Activated T-helper 1 cell treated with Interleukin-2 at 50 U/mL for 16 hours (primary cell): ENCODE measurements at places on chromosomes 7 and 10.
A peak's percentile ranks its signal among the peaks of the same experiment; 100 is the strongest.

GRCh38 chr10:114356751-114357514 is 47.4 kb downstream of the AFAP1L2 start:
- DNase-seq, result no peak

- no peak for DNase-seq
Measured at GRCh38 chr10:54666192-54666591, 134.8 kb downstream of the PCDH15 start.

DNA sequence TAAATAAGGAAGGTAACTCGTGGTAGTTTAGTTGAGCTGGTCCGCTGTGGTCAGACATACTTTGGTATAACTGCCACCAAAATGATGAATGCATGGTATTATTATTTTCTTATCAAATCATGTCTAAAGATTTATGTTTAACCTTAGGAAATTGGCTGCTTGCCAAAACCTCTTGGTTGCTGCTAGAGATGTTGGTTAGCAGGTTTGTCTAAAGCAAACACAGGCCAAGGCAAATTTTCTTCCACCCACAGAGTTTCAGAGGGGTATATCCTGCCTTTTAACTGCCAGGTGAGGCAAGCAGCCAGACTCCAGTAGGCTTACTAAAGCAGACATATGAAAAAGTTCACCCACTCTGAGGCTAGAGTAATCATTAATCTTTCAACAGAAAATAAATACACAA is 101.4 kb downstream of the SEMA3E start:
- no peak for DNase-seq

DNA sequence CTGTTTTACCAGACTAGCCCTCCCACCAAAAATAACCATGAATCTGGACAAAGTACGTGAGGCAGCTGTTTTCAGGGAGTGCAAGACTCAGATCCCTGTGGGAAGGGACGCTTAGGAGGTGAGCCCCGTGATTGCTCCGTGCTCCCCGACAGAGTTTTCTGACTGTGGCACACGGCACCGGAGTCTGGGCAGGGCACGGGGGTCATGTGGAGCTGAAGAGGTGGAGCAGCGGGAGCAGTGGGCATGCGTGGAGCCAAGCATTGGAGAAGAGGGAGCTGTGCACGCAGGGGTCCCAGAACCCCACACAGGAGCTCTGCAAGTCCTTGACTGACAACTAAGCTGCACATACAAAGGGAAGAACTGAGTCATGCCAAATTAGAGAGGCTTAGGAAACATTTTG is 11.1 kb upstream of the CAMK2B start:
- DNase-seq, result no peak

DNA sequence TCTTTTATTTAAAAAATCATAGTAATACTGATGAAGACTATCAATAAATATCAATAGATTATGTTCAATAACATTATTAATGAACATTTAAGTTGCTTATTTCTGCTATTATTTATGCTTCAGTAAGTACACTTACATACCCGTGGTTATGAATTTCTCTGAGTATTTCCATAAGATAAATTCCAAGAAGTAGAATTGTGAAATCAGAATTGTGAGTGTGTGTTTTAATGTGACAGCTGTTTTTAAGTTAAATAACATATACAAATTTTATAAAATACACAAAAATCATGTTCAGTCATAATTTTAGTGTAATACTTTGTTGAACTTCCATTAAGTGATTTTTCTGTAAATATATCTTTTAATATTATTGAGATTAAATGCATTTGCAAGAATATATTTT is 37.5 kb upstream of the SEMA3E start:
- DNase-seq, result no peak

DNA sequence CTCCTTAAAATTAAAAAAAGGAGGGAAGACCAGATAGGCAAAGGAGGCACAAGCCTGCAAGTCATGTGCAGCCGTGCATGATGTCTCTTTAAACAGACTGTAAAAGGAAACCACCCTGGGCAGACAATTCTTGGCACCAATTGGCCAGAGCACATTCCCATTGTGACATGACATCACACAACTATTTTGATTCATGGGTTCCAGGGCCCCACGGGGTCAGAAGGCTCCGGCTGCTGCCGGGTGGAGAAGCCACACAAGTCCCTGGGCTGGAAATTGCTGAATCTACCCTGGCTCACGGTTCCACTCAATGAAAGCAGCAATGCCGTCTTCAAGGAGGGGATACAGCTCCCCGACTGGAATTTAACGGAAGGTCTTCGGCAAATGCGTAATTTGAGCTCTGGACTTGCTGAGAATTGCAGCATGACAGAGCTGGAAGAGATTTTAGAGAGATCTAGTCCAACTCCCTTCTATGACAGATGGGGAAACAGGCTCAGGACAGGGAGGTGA is 140.5 kb downstream of the PRKAG2 start:
- DNase-seq, result no peak

DNA sequence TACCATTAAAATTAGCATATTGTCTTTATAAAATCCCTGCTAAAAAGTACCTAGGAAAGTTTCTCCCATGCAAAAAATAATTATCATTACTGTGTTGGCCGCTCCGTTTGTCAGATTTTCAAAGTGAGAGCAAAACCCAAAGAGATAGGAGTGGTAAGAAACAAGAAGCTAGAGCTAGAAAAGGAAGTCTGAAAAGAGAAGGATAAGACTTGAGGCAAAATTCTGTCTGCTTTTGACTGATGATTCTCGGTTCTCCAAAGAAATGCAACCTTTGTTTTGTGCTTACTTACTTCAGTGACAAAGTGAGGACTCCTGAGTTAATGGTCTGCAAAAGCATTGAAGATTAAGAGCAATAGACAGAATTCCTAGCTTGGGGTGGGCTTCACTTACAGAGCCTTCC is 33.3 kb upstream of the CAPZA2 start:
- DNase-seq, result no peak

DNA sequence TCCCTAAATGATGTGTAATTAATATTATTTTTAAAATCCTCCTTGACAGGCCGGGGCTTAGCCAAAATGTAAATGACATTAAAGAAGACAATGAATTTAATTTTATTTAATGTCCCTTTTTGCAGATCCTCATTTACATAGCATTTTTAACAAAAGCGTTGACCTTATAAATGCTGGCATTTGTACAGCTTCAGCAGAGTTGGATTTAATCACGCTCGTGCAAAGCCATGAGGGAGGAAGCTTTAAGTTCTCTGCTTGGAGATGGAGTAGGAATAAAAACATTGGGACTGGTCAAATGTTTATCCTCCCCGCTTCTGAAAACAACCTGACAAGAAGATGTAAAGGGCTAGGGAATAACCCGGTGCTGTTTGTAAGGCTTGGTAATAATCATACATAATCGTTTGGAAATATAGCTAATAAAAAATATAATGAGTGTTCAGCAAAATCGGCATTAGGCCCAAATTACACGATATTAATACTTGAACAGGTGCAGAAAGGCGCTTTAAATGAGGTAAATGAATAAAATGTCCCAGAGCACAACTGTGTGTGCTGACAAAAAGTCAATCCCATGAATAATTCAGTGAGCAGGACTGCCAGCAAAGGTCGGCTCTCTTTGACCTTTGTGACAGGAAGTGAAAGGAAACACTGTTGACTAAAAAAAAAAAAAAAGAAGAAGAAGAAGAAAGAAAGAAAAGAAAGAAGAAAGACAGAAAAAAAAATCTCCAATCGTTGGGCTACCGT is 11.5 kb downstream of the EBF3 start:
- DNase-seq, result no peak

DNA sequence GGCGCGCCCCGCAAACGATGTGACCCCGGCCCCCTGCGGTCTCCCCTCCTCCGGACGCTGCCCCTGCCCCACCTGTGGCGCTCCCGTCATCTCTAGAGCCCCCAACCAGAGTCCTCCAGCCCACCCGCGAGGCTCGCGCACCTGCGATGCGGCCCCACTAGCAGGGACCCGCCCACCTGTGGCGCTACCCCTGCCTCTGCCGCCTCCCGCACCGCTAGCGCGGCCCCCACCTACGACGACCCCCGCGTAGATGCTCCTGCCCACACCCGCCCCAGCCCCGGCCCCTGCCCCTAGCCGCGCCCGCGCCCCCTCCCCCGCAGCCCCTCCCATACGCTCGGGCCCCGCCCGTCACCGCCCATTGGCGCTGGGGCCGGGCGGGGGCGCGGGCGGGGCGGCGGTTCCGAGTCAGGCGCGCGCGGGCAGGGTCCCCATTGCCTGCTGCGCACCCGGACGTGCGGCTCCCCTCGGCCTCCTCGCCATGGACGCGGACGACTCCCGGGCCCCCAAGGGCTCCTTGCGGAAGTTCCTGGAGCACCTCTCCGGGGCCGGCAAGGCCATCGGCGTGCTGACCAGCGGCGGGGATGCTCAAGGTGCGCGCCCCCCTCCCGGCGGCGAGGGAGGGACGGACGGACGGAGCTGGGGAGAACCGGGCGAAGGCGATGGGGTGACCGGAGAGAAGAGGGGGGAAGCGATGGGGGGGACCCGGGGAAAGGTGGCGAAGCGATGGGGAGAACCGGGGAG is at the start of gene PFKP:
TSS of gene PFKP (plus strand) at position 431 of the 741 bp plus-strand sequence. CDS start at position 479, 48 bp downstream.
- peak; percentile 55 for DNase-seq

DNA sequence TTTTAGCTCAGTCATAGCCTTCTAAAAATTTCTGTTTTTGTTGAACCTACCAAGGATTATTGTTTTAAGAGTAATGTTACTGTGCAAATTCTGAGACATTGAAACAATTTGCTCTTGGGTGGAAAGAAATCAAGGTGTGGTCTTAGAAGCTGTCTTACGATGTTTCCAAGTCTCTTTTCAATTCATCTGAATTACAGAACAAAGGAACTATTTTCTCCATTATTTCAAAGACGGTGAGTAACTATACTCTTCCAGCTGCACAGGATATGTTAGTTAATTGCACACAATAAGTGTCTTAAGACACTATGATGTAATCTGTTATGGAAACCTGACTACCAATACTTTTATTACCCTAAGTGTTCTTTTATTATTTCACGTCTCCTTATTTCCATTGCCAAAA is 106.8 kb upstream of the POM121L12 start:
- no peak for DNase-seq

GRCh38 chr7:17195576-17195975 is 102.9 kb upstream of the AHR start:
- no peak for DNase-seq

- no peak for DNase-seq
Measured at GRCh38 chr7:151086802-151087244, 548 bp downstream of the AGAP3 start.

GRCh38 chr10:69287181-69287580 is 8.9 kb downstream of the HK1 start:
- no peak for DNase-seq

DNA sequence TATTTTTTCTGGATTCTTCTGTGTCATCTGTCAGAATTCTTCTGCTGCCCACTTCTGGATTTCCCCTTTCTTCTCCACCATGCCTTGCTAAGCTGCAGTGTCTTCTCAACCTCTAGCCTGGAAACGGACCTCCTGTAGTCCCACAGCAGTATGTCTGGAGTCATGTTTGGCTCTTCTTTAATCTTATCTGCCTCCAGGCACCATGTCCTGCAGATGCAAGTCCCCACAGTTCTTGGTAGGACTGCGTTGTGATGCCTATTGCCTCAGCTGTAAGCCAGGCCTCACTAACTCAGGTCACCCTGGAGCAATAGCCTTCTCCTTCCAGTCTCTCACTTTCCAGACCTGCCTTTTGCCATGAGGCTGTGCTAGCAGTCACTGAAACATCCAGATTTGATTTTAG is 268.3 kb downstream of the POM121L12 start:
- DNase-seq, result no peak

- peak; percentile 7 for DNase-seq
Measured at GRCh38 chr10:95374597-95375209, 83.9 kb upstream of the PDLIM1 start.

DNA sequence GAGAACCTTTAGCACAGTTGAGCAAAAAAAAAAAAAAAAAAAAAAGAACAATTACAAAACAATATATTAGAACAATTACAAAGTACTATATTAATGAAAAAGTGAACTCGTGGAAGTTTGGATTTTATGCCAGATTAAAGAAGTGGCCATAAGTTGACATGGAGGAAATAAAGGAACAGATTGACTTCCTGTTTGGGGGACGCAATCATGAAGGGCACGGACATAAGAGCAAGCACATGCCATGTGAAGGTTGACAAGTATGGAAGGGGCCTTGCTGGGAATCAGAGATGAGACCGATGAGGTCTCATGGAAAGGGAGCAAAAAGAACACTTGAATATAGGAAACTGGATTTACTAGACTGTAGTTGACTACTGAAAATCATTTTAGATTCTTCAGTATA is 61.7 kb downstream of the ICA1 start:
- DNase-seq, result no peak

GRCh38 chr10:22816298-22816653 is 101.9 kb upstream of the PIP4K2A start:
- DNase-seq, result no peak

DNA sequence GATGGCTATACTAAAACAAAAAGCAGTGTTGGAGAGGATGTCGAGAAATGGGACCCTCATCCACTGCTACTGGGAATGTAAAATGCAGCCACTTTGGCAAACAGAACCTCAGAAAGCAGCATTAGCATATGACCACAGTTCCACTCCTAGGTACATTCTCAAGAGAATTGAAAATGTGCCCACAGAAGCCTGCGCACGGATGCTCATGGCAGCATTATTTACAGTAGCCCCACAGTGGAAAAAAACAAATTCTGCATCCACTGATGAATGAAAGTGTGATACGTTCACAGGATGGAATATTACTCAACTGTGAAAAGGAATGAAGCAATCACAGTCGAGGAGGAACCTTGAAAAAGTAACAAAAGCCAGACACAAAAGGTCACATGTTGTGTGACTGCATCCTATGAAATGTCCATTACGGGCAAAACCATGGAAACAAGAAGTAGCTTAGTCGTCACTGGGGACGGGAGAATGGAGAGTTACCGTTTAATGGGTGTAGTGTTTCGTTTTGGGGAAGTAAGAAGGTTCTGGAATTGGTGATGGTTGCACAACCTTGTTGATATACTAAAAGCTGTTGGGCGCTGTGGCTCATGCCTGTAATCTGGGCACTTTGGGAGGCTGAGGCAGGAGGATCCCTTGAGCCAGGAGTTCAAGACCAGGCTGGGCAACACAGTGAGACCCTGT is 2.5 kb upstream of the UPK3B start:
- no peak for DNase-seq

DNA sequence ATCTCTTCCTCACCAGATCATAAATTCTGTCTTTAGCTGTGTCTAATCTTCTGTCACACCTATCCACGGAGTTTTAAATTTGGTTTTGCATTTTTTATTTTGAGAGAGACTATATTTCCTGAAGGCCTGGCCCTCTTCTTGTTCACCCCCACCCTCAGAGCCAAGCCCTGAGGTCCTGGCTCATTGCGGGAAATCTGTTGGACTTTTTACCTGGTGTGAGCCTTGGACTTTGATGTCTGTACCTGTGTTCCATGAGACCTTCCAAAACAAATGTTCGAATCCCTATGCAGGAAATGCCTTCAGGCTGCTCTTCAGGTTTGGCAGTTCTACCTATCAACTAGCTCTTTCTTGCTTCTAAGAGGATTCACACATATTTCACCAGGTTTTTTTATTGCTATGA is 175.2 kb upstream of the GRB10 start:
- no peak for DNase-seq

GRCh38 chr10:118568327-118568848 is 27.1 kb downstream of the PRLHR start:
- no peak for DNase-seq
